ENCODE measurements at places on chromosomes 2 and 18.

DNA sequence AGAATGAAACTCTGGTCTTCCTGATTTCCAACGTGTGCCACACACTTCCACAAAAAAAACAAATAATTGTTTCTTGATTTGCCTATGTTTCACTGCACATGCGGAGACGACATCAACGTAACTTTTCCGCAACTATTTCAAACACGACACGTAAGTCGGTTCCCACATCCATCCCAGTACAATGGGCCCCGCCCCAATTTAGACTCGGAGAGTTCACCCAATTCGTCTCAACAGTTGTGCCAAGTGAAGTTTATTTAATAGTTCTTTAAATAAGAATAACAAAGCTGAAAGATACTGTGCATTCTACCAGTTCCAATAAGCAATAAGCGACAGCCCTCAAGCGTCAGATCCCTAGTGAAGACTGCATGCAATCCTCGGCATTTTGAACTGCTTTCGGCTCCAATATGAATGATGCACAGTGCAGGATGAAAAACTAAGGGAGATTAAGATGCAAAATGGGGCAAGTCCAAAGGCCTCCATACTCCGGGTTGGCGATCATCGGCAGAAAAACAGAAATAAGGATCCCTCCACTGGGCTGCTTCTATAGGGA lies 664 bp downstream of the CCT4 start:
- DNase-seq: no peak

- DNase-seq: no peak
These were observed 90.9 kb upstream of the STON1 start for GRCh38 chr2:48439102-48439501.

GRCh38 chr2:33071591-33071990 lies 124.8 kb downstream of the LTBP1 start:
- no peak for DNase-seq

- no peak for DNase-seq
These were observed 96.4 kb upstream of the LDAH start for GRCh38 chr2:20919297-20919800.

DNA sequence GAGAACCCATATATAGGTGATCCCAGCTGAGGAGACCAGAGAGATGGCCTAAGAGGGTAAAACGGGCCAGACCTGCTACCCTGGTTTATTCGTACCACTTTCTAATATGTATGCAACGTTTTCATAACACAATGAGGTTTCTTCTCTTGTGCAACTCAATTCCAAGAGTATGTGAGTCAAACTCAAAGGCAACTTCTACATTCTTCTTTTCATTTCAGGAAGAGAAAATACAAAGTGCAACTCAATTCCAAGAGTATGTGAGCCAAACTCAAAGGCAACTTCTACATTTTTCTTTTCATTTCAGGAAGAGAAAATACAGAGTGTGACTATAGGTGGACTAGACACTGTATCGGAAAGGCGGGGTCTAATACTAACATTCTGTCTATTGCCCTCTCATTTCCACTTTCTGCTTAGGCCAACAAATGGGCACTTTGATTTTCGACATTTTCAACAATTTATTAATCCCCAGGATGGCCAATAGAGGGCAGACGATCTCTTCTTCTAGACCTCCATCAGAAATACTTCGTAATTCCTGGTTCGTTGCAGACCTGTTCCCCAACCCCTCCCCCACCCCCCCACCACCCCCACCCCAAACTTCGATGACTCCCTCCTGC lies 3.7 kb upstream of the CRIM1 start:
- no peak for DNase-seq

- DNase-seq: peak; percentile 49
These were observed 4.1 kb upstream of the VRK2 start for GRCh38 chr2:58042486-58042970.
